ENCODE measurements at places on chromosomes 1 and 21. TPM values are rescaled to one million over a fixed set of nuclear protein-coding genes. Genes with fewer than 3 reads are reported as not detected.

Gene PGBD5
- total RNA-seq: not detected

Gene HSF2BP
- 0.59 TPM for total RNA-seq

Gene FCRL6
- total RNA-seq: 0.52 TPM

Gene ASAP3
- 0.81 TPM for total RNA-seq

Gene MCM3AP
- 94.3 TPM for total RNA-seq

Gene ZNF683
- total RNA-seq: not detected

Gene LIN28A
- total RNA-seq: not detected

Gene IFNLR1
- total RNA-seq: 1.2 TPM

Gene TDRD5
- not detected for total RNA-seq

Gene RNU1-4
- 5,937 TPM for total RNA-seq

Gene CNIH4
- total RNA-seq: 31.2 TPM

Gene SMPDL3B
- not detected for total RNA-seq

- DNase-seq: peak; percentile 71
Measured at GRCh38 chr21:17612565-17613241, at the start of gene BTG3. Gene BTG3, minus strand, starts transcription at chr21:17612901. Its CDS starts 3,757 bp downstream, at chr21:17609144.

DNA sequence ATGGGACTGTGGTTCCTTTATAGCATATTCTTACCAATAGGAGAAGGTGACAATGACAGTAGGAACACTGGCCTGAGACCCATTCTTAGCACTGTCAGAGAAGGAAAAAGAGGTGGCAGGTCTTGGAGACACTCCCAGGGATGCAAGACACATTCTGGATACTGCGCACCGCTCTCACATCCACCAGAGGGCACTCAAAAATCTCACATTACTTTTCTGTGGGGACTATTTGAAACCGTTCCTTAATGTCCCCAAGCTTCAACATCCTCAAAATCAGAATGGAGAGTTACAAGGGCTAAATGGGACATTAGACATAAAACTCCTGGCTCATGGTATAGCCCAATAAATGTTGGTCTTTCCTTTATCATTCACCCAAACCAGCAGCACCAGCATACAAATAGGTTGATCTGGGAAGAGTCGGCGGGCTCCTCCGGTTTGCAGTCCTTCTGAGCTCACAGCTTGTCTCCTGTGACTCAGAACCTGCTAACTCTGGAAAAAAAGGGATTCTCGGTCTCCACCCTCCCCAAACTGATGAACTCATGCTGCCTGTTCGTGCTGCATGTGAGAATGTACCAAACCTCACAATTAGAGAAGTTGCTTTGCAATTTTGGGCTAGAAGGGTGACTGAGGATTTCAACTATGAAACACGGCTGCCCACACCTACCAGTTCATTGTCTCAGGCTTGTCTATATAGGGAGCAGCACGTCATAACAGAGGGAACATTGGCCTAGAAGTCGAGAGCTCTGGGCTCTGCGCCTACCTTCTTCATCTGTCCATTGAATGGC lies 40.2 kb downstream of the IL12RB2 start:
- no peak for DNase-seq

DNA sequence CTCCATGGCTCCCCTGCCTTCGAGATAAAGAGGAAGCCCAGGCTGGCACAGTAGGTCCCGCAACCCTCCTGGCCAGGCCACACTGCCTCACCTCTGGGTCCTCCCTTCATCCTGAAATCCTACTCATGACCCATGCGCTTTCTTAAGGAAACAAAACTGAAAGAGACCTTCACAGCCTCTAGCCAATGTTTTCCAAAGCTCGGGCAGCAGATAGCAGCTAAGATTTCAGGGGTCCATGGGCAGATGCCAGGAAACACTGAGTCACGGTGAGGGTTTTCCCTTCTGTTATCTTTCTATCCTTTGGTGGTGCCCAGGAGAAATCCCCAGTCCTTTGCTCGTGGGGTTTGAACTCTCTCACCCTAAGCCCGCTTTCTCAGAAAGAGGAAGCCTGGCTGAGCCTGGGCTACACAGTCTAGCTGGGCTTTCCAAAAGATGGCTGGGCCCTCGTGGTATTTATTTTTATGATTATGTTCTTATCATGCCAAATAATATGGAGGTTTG lies 26.6 kb downstream of the TTC39A start:
- no peak for DNase-seq

- DNase-seq: no peak
Measured at GRCh38 chr1:24805534-24806301, 60.5 kb downstream of the CLIC4 start.

- DNase-seq: no peak
Measured at GRCh38 chr1:14614341-14614740, 15.9 kb downstream of the KAZN start.

- DNase-seq: no peak
Measured at GRCh38 chr1:54549181-54549924, 1.3 kb downstream of the ACOT11 start.

DNA sequence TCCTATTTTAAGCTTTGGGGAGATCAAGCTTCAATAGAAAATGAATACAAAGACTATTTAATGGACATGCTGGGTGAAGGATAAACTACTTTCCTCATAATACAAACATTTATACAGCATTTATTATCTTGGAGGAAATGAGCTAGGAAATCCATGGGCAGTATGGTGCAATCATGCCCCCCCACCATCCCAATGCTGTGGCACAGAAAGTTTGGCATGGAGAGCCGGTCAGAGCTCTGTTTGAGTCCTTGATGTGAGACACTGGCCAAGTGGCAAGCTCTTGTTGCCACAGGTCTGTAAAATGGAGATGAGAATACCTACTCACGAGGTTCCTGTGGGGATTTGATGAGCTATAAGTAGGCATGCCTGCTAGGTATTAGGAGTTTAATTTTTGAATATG lies 120.6 kb downstream of the MAB21L3 start:
- no peak for DNase-seq

- DNase-seq: no peak
Measured at GRCh38 chr1:30284226-30284625, 439.2 kb downstream of the MATN1 start.

GRCh38 chr1:203521074-203521794 lies 27.3 kb downstream of the OPTC start:
- DNase-seq: no peak

GRCh38 chr1:11813021-11813420 lies 7.0 kb downstream of the CLCN6 start:
- no peak for DNase-seq

GRCh38 chr1:93707956-93708355 lies 26.3 kb upstream of the BCAR3 start:
- no peak for DNase-seq

- DNase-seq: no peak
Measured at GRCh38 chr21:39050841-39051587, 132.2 kb downstream of the PSMG1 start.

DNA sequence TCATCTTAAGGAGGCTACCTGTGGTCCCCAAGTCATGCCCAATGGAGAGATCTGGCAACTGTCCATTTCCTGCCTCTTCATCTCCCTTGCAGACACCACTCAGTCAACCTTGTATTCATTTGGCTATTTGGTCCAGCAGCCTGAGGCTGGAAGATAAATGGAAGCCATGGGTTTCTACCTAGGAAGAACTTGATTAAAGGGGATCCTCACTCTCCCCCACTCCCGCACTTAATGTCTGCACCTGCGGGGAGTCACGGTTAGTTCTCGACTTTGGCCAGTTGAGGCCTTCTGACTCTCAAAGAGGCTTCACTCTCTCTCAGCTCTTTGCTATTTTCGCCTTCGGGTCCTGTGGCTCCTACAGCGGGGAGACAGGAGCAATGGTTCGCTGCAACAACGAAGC lies 8.4 kb upstream of the ATXN7L2 start:
- no peak for DNase-seq

GRCh38 chr1:41642922-41643821 lies 158.7 kb upstream of the EDN2 start:
- DNase-seq: no peak

GRCh38 chr21:31316072-31316471 lies 28.0 kb downstream of the TIAM1 start:
- DNase-seq: no peak

DNA sequence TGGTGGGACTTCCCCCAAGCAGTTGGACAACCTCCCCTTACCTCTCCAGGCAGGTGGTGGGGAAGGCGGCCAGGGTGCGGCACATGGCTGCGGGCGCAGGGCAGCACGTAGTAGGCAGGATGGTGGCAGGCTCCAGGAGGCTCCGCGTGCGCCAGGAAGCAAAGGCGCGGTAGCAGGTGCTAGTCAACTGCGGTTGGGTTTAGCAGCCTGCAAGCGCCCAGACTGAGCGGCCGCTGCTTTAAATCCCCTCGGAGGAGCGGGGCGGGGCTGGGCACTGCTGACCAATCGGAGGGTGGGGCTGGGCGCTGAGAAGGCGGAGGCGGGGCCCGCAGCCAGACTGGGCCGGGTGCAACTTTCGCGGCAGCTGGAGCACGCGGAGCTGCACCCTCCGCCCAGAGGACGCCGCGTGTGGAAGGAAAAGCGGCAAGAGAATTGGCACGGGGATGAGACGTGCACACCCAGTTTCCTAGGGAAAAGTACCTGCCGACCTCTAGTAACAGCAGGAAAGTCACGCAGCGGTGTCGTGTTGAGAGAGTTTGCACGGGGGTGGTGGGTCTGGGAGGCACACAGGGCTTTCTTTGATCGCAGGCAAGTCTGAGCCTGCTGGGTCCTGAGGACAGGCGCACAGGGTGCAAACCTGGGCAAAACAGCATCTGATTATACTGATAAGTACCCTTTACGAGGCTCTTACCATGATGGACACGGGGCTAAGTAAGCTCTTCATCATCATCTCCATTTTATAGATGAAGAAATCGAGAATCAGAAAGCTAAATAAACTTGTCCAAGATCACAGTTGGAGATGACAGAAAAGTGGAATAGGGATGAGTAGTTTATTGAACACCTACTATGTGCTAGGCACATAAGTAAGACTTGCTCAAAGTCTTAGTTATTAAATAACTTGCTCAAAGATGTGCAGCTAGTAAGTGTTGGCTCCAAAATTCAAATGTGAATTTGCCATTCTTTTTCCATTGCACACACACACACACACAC lies at the start of gene RGS16:
Gene RGS16, minus strand, starts transcription at position 215 of the 990 bp plus-strand sequence. Its CDS starts 130 bp downstream, at position 85.
- DNase-seq: peak; percentile 95

- DNase-seq: no peak
Measured at GRCh38 chr1:81484284-81484683, 316.4 kb upstream of the ADGRL2 start.

GRCh38 chr1:150152772-150153456 lies 3.2 kb downstream of the PLEKHO1 start:
- no peak for DNase-seq

DNA sequence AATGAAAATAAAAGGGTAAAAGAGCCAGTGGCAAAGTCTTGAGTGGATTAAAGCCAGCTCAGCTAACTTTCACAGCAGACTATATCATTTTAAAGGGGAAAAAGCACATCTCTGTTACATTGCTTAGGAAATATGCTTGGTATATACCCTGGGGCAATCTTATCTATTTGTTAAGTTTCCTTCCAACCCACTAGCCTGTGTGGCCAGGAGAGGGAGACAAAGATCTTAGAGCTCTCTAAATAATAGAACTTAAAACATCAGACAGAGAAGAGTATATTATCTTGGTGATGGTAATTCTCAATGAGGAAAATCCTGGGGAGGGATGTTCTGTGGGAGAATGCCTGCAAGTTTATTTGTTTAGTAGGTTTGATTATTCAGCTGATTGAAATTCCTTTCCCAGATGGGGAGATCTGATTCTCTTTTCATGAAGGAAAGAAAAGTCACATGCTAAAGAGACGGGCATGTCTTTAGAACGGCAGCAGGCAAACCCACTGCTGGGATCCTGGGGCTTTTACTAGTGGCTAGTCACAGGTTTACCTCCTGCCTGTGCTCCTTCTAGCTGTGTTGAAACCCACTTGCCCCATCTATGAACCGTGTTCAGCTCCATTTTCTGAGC lies 3.6 kb downstream of the KCNE2 start:
- peak; percentile 12 for DNase-seq

DNA sequence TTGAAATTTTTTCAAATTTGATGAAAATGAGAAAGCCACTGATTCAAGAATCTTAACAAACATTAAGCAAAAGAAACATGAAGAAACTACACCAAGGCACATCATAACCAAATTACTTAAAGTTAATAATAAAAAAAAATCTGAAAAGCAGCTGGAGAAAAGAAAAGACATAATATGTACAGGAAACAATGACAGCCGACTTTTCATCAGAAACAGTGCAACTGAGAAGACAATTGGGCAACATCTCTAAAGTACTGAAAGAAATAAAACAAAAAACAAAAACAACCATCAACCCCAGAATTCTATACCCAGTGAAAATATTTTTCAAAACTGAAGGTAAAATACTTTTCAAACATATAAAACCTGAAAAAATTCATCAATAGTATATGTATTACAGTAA lies 73.8 kb upstream of the DMRTA2 start:
- no peak for DNase-seq

- DNase-seq: no peak
Measured at GRCh38 chr1:907611-908451, 15.9 kb upstream of the SAMD11 start.

DNA sequence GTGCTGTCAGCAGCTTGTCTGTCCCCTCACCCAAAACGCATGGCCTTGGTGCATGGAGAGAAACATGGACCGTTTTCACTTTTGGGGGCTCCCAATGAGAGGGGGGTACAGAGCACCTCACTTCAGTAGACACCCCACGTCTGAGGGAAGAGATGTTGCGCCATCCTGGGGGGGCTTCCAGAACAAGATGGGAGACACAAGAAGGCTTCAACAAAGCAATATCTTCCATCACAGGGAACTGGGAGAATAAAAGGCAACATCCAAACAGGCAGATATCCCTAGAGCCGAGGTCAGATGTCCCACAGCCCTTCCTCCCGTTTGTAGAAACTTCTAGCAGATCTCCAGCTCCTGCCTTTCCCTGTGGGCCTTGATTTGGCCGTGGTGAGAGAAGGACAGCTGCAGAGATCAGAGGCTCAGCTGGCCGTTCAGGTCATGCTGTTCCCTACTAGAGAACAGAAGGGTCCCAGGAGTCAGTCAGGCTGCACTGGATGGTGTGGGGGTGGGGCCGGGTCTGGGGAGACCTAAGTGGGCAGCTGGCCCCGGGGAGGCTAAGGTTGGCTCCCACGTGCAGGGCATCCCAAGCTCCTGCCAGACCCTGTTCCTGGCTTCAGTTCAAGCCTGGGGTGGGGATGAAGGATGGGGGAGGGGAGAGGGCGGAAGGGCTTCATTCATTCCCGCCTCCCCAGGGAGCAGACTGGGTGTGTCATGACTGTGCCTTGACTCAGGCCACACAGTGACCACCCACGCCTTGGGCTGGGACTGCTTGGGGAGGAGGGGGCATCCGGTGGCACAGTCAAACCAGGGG lies 4.4 kb downstream of the PLOD1 start:
- DNase-seq: no peak

- DNase-seq: no peak
Measured at GRCh38 chr1:9466780-9467758, 72.2 kb upstream of the SLC25A33 start.

DNA sequence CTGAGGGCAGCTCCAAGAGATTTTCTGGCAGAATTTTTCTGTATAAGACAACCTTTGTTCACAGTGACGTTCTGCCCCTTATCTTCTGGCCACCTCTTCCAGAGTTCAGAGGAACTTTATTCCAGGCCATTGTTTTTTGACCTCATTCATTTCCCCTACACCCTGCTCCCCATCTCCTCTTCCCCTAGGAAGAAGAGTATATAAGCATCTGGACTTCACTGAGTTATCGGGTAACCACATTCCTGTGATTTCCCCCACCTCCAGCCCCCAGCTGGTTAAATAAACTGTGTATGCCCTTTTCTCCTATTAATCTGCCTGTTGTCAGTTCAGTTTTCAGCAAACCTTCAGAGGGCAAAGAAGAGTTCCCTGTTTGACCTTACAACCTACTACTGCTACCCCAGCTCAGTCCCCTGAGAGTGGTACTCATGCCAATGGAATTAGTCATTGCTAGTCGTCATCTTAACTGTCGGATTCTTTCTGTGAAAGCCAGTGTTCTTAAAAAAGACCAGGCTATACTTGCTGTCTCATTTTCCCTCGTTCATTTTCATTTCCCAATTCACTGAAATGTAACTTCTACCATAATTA lies 14.3 kb upstream of the ALG14 start:
- DNase-seq: no peak

Data from CD4-positive, alpha-beta T cell (primary cell).